ENCODE measurements at places on chromosomes 5 and 9.
A peak's percentile ranks its signal among the peaks of the same experiment; 100 is the strongest.

DNA sequence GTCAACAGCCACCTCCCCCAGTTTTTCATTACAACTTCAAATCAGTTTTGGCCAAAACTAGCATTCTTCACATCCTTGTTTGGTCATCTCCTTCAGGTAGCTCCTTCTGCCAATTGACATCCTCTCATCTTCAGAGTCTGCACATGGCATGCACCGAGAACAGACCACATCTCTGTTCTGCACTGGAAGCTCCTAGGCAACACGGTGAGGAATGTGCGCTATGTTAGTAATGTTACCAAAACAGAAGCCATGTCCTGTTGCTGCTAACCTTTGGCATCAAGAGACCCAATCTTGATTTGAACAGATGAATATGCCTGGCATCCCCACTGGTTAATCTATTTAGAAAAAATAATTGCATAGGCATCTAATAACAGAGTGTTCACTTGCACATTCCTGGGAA is 5.1 kb upstream of the HK3 start:
- no peak for DNase-seq

DNA sequence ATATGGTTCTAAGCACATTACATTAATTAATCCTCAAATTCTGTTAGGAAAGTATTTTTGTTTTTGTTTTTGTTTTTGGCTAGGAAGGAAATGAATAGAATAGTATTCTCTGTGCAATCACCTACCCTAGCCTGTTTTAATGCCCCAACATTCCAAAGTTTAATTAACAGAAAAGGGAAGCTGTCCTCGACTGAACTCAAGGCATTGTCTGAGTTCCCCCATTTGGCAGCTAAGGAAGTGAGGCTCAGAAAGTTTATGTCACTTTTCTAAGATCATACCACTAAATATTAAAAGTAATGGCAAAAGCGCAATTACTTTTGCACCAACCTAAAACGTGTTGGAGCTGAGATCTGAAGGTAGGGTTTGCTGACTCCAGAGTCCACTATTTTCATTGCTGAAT is 59.8 kb downstream of the FGF1 start:
- no peak for DNase-seq

DNA sequence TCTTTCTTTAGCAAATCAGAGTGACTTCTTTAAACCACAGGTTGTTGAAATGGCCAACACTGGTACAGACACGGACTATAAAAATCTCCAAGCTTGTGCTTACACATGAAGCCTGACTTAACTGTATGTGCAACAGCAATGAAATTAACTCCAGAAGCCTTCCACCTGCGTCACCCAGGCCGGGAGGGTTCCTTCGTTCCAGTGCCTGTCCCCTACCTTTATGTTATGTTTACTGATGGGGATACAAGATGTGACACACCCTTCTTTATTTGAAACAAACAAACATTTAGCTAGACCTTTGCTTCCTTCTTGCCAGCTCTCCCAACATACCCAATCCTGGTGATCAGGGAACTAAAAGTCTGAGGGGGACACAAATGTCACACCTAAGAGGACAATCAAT is 66.0 kb downstream of the GOLPH3 start:
- DNase-seq: no peak

DNA sequence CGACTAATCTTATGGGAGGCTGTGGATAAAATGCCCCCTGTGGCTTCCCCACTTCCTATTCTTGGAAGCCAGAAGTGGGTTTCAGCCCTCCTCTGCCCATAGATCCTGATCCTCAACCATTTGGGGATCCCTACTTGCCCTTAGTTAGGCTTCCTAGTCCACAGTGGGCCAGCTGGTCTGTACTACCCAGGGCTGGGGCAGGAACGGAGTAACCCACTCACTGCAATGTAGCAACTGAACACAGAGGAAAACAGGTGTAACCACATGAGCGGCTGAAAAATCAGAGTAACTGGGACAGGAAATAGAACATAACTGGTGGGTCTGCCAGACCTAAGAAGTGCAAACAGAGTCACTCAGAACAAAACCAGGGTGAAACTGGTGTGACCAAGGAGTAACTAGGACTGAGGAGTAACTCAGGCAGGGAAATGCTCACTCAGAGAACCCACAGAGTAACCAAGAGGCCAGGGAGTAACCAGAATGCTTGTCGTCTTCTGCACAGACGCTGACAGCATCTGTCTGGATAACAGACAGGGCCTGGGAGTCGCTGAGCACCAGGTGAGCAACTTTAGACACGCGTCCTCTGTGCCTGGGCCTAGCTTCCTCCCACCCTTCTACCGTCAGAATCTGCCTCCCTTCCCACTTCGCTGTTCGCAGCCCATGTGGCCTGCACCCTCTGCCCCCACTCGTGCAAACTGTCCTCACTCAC is 1.0 kb downstream of the AQP3 start:
- DNase-seq: peak; percentile 21

DNA sequence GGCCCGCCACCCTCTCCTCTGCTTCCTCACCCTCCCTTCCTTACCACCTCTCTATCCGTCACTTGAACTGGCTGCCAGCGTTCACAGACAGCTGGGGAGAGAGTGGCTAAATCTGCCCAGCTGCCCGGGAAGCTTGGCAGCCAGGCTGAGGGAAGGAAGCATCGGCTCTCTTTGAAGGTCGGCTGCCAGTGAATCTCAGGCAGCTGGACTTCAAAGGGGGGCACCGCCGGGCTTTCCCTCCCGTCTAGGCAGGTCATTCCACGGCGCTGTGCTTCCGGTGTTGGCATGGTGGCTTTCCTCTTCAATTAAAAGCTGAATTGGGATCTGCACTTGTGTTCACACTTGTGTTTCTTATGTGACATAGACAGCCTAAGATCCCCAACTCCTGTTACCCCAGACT is 174.0 kb downstream of the GDNF start:
- peak; percentile 51 for DNase-seq

DNA sequence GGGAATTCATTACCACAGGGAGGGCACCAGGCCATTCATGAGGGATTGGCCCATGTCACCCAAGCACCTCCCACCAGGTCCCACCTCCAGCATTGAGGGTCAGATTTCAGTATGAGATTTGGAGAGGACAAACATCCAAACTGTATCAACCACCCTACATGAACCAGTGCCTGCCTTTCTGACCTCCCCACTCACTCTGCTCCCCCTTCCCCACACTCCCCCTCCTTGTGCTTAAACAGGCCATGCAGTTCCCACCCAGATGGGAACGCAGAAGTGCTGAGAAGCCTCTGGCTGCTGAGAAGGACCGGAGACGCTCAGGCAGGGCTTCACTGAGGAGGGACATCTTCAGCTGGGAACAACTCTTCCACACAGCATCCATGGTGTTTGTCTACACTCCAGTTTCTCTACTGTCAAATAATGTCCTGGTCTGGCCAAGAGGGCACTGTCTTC is 30.0 kb upstream of the ADAMTS2 start:
- no peak for DNase-seq

GRCh38 chr9:125629446-125629845 is 77.6 kb downstream of the MAPKAP1 start:
- no peak for DNase-seq

DNA sequence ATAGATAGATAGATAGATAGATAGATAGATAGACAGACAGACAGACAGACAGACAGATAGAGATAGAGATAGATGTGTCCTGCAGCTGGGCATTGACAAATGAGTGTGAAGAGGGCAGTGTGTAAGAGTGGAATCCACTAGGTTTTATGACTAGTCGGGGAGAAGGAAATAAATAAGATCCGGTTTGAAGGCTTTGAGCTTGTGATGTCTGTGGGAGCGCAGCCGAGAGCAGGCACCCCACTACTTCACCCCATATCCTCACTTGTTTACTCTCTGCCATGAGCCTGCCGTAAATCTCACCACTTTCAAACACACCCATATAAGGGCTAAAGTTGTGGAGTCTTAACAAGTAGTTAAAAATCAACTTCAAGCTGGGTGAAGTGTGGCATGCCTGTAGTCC is 1.4 kb upstream of the SUSD1 start:
- DNase-seq: no peak

- peak; percentile 78 for DNase-seq
These were observed 186.7 kb downstream of the PDZD2 start for GRCh38 chr5:31825518-31826068.

- DNase-seq: no peak
These were observed 65.6 kb downstream of the TLE4 start for GRCh38 chr9:79637177-79637925.
